ENCODE measurements at places on chromosomes 1 and 21.

DNA sequence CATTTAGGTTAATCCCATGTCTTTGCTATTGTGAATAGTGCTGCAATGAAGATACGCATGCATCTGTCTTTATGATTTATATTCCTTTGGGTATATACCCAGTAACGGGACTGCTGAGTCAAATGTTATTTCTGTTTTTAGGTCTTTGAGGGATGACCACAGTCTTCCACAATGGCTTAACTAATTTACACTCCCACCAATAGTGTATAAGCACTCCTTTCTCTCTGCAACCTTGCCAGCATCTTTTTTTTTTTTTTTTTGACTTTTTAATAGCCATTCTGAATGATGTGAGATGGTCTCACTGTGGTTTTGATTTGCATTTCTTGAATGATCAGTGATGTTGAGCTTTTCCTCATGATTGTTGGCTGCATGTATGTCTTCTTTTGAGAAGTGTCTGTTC is 33.5 kb downstream of the ASH1L start:
- no peak for DNase-seq

GRCh38 chr1:118902711-118903191 is 85.4 kb downstream of the TBX15 start:
- no peak for DNase-seq

GRCh38 chr1:176188604-176189003 is 18.5 kb downstream of the COP1 start:
- DNase-seq, result no peak

GRCh38 chr1:21337928-21338572 is 47.8 kb upstream of the ECE1 start:
- no peak for DNase-seq

GRCh38 chr1:240188139-240188538 is 96.5 kb downstream of the FMN2 start:
- no peak for DNase-seq

DNA sequence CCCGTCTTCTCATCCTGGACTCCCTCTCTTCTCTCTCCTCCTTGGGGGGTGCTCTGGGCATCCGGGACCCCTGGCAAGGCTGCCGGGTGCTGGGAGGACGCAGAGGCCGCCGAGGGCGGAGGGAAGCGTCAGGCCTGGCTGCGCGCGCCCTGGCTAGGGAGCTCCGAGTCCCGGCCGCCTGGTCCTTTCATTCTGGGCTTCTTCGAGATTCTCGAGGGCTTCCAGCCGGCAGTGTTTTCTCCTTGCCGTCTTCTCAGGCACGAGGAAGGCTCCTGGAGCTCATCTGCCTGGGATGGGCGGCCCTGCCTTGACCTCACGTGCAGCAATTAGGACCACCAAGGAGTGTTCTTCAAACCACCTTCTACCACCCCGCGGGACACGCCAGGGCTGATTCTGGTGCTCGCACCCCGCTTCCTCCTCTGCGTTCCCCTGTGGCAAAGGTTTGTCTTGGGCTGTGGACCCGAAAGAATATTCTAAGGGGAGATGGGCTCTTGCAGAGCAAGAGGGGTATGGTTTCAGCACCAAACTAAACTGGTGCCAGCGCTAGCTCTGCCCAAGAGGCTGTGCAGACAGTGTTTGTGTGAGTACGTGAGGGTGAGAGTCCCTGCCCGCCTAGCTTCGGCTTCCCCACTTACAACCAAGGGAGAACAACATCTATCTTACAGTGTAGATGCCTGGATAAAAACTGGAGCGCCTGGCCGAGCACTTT is 36.5 kb downstream of the PIK3CD start:
- no peak for DNase-seq

DNA sequence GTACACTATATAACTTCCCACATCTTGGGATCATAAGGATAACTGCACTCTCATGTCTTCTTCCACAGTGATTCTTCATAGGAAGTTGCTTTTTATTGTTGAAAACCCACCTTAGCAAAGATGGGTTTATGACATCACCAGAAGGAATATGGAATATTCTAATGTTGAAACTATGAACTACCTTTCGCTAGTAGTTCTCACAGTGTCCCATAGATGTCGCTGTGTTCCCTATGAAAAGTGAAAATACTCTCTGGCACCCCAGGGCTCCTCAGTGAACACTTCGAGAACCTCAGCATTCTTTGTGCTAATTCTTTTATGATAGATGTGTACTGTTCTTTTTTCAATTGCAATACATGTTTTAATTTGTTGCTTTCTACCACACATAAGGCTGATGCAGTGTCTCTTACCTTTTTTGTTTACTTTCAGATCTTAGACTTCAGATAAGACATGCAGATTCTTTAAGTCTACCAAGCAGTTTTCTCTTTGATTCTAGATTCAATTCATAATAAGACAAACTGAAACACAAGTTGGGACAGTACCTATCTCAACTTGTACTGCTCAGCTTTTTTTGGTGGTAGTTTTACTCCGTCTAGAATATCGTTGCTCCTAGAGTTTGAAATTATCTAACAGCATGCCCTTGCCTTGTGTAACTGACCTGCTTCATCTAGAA is 90.8 kb downstream of the GTF2B start:
- DNase-seq, result no peak

GRCh38 chr1:150544204-150544603 is 5.0 kb upstream of the ADAMTSL4 start:
- DNase-seq, result no peak

GRCh38 chr21:46078978-46079351 is 18.9 kb upstream of the COL6A2 start:
- no peak for DNase-seq

- DNase-seq, result no peak
Measured at GRCh38 chr1:67655581-67655980, 29.4 kb upstream of the GADD45A start.

DNA sequence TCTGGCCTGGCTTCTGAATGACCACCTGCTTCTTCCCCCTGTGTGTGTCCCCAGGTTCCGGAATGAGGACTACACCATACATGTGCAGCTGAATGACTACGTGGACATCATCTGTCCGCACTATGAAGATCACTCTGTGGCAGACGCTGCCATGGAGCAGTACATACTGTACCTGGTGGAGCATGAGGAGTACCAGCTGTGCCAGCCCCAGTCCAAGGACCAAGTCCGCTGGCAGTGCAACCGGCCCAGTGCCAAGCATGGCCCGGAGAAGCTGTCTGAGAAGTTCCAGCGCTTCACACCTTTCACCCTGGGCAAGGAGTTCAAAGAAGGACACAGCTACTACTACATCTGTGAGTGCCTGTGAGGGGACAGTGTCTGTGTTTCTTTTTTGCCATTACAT is 3.6 kb downstream of the EFNA1 start:
- DNase-seq, result no peak

GRCh38 chr21:46212721-46213484 is 15.7 kb downstream of the LSS start:
- DNase-seq, result no peak

DNA sequence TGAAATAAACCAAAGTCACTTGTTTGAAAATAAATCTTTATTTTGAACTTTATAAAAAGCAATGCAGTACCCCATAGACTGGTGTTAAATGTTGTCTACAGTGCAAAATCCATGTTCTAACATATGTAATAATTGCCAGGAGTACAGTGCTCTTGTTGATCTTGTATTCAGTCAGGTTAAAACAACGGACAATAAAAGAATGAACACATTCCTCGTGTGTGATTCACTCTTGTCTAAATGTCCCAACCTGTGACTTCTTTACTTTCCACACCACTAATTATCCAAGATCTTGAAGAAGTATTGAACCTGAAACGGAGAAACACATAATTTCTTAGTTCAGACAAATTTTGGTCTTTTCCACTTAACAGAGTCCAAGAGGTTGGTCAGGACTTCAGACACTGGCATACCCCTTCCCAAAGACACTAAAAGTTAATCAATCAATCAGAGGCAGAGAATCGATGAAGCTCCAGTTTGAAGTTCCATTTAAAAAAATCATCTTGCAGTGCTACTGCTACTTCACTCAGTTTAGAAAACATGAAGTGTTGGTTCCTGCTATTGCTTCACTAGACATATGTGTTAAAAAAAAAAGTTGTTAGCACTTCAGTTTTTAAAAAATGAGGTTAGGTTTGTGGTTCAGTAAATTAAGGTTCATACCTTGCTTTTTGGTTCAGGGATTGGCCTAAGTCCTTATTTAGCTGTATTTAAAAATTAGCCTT is 26.2 kb downstream of the ATP1B1 start:
- DNase-seq, result no peak

DNA sequence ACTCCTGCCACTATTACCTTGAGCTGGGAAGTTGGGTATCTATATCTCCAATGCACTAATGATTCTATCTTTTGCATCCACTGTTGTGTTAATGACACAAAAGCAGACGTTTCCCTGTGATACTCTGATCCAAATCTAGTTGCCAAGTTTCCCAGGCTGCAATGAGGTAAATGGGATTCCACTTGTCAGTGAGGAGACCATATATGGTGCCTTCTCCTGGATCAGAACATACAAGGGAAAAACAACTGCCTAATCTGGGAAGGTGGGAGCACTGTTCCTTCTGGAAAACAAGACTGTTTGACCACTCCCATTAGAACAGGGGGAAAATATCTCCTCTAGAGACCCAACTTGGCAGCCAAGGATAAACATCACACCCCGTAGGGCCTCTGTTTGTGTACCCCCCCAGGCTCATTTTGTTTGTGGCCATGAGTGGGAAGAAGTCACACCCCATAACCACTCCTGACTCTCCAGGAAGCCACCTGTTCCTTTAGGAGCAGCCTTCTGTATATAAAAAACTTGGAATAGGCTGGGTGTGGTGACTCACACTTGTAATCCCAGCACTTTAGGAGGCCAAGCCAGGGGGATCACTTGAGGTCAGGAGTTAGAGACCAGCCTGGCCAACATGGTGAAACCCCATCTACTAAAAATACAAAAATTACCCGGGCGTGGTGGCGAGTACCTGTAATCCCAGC is 28.5 kb upstream of the SLC6A9 start:
- DNase-seq, result no peak

- no peak for DNase-seq
Measured at GRCh38 chr1:203142684-203143408, 15.3 kb downstream of the ADORA1 start.

DNA sequence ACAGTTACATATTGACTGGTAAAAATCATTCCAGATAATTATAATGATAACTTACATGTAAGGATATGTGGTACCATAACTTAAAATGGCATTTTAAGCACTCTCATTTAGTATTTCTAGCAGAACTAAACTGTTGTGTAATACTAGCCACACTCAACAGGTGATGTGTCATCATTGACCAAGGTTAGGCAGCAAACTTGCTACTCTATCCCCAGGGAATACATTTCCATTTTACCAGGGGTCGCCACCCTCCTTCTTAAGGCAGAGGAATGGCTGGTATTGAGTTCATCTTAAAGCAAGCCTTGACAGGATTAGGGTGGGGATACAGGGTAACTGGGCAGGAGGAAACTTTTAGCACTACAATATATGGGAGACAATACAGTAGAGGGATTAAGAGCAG is 259.8 kb upstream of the CAMK1G start:
- no peak for DNase-seq

DNA sequence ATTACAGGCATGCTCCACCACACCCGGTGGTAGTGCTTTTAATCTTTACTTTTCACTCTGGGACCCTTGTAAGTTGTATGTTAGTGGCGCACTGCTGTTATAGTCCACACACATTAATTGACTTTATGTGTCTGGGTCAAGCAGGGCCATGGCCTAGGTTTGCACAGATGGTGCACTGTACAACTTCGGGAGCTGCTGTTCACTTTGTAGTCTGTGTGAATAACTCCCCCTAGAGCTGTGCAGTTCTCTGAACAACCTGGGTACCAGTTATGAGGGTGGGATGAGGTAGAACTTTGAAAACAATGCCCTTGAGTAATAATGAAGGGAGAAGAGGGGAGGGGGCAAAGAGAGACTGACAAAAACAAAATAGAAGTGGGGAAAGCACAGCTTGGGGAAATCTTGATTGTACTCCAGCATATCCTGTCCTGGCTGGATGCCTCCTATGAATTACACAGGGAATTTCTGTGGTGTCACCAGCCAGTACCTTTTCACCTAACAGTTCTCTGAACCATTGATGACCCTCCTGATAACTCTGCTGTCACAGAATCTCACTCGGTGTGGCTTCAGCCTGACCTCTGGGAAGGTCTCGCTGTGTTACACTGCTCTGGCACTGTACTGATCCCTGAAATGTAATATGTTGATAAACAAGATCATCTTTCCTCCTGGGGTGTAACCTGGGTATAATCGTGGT is 2.2 kb downstream of the PTGFRN start:
- DNase-seq, result no peak

GRCh38 chr1:155007251-155007828 is 4.7 kb downstream of the ZBTB7B start:
- DNase-seq, result no peak

DNA sequence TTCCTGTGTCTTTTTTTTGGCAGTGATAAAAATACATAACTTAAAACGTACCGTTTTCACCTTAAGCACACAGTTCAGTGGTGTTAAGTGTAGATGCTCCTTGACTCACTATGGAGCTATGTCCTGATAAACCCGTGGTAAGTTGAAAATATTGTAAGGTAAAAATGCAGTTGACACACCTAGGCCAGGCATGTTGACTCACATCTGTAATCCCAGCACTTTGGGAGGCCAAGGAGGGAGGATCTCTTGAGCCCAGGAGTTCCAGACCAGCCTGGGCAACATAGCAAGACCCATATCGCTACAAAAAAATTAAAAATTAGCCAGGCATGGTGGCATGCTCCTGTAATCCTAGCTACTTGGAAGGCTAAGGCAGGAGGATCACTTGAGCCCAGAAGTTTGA is 73.6 kb upstream of the COG2 start:
- no peak for DNase-seq

DNA sequence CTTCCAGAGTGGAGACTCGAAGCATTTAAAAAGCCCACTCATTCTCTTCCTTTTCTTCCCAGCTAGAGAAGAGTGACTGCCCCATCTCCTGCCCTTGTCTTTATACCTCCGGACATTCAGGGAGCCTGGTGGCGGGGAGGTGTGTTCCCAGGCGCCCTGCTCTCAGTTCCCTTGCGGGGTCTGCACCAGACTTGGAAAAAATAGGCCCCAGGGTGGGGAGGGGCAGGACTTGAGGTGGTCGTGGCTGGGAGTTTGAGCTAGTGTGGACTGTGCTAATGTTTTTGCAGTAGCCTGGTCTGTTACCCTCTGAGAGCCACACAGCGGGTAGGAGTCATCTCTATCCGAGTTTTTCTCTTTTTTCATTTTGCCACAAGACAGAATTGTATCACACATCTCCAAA is 139.1 kb downstream of the PEX14 start:
- DNase-seq, result no peak

DNA sequence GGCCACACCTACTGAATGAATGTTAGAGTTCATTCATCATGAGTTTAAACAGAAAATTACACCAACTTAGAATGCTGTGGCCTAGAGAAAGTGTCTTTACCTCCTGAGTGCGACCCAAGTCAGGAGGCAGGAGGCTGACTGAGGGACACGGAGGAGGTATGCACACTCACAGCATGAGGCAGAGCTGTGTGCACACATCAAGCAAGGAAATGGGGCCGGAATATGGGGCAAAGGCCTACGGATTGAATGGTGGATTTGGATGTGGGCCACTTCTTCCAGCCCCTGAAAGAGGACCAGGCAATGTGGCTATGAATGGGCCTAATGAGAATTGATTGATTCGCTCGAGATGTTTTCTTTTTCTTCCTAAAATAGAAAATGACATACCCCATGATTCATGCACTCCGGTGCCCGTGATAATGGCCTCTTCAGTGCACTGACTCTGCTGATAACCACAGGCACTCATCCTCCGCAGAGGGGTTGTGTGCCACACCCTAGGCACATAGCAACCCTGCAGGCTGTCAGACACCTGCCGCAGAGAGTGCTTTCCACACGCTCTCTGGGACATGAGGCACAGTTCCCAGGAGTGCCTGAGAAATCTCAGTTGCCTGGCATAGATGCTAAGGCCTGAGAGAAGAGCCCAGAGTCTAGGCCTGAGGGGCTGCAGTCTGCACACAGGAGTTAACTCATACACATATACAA is 155.5 kb downstream of the GLUL start:
- no peak for DNase-seq

All from AG04450 (cell line).